ENCODE measurements at places on chromosomes 6 and 20.

- DNase-seq: no peak
Observed at GRCh38 chr6:143619824-143620401, 57.9 kb upstream of the PHACTR2 start.

GRCh38 chr6:128657181-128657580 is 136.8 kb upstream of the PTPRK start:
- DNase-seq: no peak

DNA sequence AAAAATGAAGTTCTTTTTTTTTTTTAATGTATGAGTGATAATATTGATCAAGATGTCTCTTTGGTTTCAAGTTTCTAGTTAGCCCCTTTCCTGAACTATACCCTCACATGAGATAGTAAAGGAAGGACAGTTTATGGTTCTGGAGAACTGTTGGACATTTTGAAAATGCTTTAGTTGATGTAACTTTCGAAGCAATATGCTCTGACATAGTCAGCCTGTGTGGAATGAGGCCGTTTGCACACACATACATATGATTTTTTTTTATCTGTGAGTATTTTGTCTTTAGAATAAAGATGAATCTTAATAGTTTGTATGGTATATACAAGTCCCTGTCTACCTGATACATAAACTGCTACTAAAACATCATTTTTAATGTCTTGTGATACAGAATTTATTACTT is 177.0 kb downstream of the ARID1B start:
- DNase-seq: no peak

DNA sequence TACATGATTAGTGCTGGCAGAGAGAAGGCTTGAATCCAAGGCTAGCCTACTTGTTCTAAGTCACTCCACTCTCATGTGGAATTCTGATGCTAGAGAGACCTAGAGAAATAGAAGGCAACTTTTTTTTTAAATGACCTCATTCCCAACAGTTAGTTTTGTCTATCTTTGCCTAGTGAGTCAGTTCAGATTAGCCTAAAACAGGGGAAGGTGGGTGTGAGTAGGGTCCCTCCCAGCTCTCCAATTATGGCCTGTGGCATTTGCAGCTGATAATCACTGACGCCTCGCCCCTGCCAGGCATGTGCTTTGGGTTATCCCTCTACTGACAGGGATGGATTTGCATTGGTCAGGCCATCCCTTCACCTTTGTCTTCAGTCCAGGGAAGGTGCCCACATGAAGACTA is 13.6 kb downstream of the TXLNB start:
- no peak for DNase-seq

- DNase-seq: no peak
Observed at GRCh38 chr6:104123227-104123626, 736.5 kb downstream of the HACE1 start.

- no peak for DNase-seq
Observed at GRCh38 chr20:41223112-41223511, 85.8 kb downstream of the PLCG1 start.

- no peak for DNase-seq
Observed at GRCh38 chr20:50737352-50737751, 6.0 kb downstream of the PARD6B start.

GRCh38 chr20:45836841-45837240 is 3.2 kb downstream of the SNX21 start:
- no peak for DNase-seq

- no peak for DNase-seq
Observed at GRCh38 chr6:128365520-128366160, 154.8 kb downstream of the PTPRK start.

GRCh38 chr6:164531736-164532135 is 777.7 kb downstream of the C6orf118 start:
- no peak for DNase-seq

GRCh38 chr6:12012558-12013306 is 620 bp downstream of the HIVEP1 start:
- peak; percentile 71 for DNase-seq

DNA sequence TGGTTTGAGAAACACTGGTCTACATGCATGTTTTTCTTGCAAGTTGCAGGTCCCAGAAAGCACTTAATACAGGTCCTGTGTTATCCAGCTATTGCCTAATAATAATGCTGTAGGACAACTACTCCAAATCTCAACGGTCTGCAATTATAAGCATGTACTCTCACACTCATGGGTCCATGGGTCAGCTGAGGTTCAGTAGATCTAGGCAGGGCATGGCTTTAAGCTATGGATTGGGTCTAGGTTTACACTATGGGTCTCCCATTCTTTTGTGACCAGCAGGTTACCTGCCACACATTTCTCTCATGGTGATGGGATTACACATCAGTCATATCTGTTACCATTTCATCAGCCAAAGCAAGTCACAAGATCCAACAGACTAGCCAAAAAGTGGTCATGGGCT is 13.9 kb downstream of the ISM1 start:
- no peak for DNase-seq

DNA sequence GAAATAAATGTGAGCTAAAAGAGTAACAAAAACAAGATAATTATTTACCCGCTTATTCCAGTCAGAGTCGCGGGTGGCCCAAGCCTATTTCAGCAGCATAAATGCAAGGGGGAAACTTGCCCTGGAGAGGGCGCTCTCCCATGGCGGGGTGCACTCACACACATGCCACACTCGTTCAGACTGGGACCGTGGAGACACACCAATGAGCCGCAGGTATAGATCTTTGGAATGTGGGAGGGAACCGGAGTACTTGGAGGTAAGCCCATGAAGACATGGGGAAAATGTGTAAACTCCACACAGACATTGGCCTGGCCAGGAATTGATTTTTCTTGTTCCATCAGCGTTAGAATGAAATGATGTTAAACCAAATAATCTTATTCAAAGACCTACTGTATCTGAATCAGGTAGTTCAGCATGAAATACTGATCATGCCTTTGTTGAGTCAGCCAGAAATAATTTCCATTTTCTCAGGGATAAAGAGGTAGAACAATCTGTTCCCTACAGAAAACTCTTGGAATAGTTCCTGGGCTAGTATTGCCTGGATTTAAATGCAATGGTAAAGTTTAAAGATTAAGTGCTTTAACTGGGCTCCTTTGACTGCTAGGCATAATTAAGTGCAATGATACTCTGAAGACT is 191.5 kb downstream of the MCHR2 start:
- no peak for DNase-seq

DNA sequence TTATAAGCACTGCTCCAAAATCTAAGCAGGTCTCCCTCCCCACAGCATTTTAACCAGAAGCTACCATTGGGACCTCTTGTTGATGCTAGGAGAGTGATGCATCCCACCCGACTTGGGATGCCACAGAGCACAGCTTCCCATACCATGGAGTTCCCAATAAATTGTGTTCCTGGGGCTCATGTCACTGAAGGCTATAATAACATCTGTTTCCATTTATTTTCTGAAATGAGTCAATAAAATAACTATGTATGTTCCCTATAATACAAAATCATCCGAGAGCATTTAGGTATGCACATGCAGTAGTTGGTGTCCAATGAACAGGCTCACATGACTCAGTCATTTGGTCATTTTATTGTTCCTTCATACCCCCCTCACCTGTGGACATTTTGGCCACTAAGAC is 204.2 kb downstream of the TBC1D7 start:
- no peak for DNase-seq

- no peak for DNase-seq
Observed at GRCh38 chr6:137734005-137734874, 132.8 kb upstream of the TNFAIP3 start.

- DNase-seq: no peak
Observed at GRCh38 chr6:142781129-142781528, 163.8 kb downstream of the HIVEP2 start.

GRCh38 chr20:1831096-1831495 is 64.1 kb upstream of the SIRPA start:
- DNase-seq: no peak

- no peak for DNase-seq
Observed at GRCh38 chr6:131103901-131104300, 31.4 kb upstream of the AKAP7 start.

- no peak for DNase-seq
Observed at GRCh38 chr6:99091985-99092384, 144.2 kb upstream of the FBXL4 start.

GRCh38 chr6:158476389-158476788 is 83.5 kb upstream of the TMEM181 start:
- no peak for DNase-seq

GRCh38 chr20:41468994-41469600 is 102.5 kb upstream of the EMILIN3 start:
- no peak for DNase-seq

- no peak for DNase-seq
Observed at GRCh38 chr20:34495307-34495706, 20.9 kb upstream of the DYNLRB1 start.

GRCh38 chr6:36760685-36761435 is 63.2 kb downstream of the RAB44 start:
- DNase-seq: no peak

DNA sequence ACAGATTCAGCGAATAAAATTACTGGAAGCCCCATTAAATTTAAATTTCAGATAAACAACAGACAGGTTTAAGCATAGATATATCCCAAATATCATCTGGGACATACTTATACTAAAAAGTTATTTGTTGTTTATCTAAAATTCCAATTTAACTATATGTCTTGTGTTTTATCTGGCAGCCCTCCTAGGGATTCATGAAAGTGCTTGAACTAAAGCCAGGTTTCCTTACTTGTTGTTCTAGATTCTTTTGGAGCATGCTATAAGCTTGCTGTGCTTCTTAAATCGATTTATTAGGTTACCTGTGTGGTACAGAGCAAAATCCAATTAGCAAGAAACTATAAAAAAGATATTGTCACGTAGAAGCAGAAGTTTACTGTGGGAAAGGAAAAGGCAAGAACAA is 202.5 kb upstream of the GMDS start:
- no peak for DNase-seq

GRCh38 chr20:3909952-3910366 is 20.8 kb downstream of the PANK2 start:
- DNase-seq: no peak

DNA sequence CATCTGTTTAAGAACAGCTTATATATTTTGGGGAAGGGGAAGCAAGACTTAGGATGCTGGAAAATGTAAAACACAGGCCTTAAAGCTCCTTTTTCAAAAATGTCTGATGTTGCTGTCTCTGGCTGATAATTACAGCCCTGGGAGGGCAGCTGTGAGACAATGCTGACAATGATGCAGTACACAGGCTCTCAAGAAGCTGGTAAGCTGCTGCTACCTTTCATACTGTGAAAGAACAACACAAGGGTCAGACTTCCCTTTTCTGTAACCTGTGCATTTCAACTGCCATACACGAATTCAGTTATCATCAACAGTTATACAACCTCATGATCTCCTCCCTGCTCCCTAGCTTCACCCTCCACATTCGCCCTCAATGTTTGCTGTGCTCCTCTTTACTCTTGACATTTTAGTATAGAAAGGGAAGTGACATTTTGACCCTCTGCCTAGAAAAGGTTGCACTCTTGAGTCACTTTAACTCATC is 25.2 kb downstream of the MAP7 start:
- DNase-seq: no peak

DNA sequence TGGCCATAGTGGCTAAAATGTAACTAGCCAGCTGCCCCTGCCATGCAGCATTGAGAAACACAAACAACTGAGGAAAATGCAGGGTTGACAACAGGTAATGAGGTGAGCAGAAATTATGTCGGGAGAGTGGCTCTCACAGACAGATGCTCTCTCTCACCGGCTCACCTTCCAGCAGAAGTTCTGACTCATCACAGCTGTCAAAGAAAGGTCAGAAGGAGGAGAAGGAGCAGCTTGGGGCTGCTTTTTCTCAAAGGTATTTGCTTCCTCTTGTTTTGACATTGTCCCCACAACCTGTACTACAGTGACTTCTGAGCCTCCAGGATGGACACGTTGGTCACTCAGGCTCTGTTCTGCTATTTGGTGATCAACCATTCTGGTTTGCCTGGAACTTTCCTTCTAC is 190.5 kb upstream of the HEY2 start:
- no peak for DNase-seq

GRCh38 chr20:35286077-35286898 is 1.7 kb upstream of the EIF6 start:
- DNase-seq: no peak

GRCh38 chr6:71248306-71248765 is 40.3 kb upstream of the OGFRL1 start:
- DNase-seq: no peak

DNA sequence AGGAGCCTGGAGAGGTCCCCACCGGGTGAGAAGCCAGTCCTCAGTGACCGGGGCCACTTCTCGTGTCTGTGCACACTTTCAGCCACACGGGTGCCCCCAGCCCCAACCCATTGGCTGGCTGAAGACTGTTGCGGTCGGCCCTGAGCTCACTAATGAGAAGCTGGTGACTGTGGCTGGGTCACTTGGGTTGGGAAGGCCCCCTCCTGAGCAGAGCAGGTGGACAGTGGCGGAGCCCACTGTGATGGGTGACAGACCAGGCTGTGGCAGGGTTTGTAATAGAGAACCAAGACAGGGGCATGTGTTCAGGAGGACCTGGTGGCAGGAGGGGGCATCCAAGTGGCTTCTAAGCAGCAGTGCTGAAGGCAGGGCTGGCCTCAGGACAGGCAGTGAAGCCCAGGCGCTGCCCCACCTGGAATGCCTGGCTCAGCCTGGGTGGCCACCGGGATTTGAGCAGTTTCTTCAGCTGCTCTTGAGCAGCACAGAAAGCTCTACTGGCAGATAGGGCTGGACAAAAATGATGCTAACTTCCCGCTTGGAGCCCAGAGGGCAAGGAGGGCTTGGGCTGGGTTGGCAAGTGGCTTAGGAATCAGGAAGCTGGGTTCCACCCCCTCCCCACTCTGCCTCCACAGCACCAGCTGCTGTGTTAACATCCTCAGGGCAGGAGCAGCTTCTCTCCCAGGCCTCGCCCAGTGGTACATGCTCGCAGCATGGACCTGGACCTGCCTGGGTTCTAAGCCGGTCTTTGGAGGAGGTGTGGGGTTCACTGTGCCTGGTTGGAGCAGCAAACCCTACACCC is 256.4 kb downstream of the CDH4 start:
- no peak for DNase-seq

GRCh38 chr20:52348434-52348833 is 156.9 kb upstream of the ZFP64 start:
- no peak for DNase-seq

DNA sequence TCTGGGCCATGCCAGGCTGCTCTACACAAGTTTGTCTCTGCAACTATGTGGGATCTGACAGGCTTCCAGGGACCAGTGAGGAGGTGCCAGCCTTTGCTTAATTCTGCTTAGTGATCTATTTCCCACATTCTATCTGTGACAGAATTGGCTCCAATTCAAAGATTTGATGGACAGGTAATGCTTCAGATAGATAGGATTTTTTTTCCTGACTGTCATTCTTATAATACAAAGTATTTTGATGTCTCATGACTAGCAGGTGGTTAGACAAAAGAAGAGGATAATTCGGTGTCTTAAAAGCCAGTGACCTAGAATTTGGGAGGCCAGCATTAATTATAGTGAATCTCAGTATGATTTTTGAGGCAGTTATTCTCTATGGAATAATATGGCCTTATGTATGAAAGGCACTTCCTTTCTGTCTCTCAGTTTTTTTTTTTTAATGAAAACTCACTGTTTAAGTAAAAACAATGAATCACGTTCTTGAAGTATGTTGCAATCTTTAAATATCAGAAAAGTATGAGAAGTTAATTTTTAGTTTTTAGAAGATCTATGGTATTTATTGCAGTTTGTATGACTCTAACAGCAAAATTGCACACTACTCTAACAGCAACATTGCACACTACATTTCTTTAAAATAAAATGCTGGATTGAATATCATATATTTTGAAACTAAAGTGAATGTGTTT is 43.7 kb downstream of the TMEM200A start:
- no peak for DNase-seq
